ENCODE measurements at places on chromosomes 5 and 9.

DNA sequence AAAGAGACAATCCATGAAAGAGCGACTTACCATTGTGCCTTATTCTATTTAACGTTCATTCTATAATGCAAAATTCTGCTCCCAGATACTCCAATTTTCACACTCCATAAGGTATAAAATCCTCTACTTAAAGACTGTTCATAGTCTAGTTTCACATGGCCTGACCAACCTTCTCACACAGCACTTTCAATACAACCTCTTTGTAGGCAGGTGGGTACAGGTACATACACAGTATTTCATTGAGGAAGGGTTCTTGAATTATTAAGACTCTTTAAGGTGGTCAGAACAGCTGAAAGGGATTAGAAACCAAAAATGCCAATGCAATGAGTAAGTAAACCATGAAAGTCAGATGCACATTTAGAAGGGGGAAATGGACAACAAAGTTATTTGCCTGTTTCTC is 352.0 kb downstream of the PARP8 start:
- DNase-seq: no peak

DNA sequence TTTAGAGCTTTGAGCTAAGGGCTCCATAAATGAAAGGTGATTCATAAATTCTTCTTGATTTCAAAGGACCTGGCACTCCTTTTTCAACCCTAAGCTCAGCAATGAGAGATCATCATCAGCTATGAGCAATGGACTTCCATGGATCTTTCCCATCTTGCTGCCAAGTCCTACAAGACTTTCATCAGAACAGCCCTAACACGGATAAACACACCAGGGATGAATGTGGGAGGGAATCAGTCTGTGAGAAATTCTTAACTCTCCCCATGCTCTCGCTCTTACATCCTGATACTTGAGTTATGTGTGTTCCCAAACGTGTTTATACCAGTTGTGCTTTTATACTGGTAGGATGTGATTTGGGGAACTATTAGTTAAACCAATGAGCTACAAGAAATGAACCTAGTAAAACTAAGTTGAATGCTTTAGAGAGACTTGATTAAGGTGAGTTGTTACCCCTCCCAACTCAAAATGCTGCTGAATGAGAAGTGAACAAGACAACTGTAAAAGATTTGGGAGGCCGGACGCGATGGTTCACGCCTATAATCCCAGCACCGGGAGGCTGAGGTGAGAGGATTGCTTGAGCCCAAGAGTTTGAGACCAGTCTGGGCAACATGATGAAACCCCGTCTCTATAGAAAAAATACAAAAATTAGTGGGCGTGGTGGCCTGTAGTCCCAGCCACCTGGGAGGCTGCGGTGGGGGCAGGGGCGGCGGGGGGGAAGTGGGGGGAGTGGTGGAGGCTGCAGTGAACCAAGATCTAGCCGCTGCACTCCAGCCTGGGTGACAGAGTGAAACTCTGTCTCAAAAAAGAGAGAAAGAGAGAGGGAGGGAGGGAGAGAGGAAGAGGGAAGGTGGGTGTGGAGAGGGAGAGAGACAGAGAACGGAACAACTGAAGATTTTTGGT is 5.2 kb upstream of the RPL26L1 start:
- DNase-seq: no peak

DNA sequence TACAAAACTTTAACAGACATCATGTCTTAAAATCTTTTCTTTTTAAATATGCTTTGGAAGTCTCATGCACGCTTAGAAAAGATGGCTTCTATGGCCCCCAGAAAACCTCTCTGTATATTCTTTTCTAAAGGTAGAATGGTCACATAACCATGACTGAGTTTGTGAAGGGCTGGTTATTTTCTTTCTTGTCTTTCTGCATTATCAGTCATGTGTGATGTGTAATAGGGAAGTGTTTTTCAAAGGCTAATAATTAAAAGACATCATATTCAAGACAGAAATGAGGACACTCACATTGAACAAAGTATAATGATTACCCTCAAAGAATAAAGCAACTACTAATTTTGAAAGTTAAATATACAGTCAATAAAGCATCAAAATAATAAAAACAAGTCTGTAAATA is 253.4 kb downstream of the TRPM3 start:
- DNase-seq: no peak

GRCh38 chr5:158860706-158861105 is 239.0 kb downstream of the EBF1 start:
- DNase-seq: no peak

DNA sequence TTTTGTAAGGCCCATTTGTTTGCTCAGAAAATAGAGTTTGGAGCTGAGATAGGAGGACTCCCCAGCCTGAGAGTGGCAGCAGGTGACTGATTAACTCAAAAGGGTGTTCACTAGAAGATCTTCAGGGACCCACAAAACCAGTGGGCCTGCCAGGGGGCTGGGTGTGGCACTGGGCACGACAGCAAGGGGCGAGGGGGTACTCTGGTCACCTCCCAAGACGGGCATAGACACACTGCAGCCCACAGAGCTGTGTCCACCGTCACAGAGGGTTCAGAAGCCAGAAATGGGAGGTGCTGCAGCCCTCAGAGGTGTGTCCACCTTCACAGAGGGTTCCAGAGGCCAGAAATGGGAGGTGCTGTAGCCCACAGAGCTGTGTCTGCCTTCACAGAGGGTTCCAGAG is 75.6 kb upstream of the CACNA1B start:
- DNase-seq: no peak

- DNase-seq: peak; percentile 78
Measured at GRCh38 chr9:69122082-69122548, 52.0 kb upstream of the TJP2 start.

DNA sequence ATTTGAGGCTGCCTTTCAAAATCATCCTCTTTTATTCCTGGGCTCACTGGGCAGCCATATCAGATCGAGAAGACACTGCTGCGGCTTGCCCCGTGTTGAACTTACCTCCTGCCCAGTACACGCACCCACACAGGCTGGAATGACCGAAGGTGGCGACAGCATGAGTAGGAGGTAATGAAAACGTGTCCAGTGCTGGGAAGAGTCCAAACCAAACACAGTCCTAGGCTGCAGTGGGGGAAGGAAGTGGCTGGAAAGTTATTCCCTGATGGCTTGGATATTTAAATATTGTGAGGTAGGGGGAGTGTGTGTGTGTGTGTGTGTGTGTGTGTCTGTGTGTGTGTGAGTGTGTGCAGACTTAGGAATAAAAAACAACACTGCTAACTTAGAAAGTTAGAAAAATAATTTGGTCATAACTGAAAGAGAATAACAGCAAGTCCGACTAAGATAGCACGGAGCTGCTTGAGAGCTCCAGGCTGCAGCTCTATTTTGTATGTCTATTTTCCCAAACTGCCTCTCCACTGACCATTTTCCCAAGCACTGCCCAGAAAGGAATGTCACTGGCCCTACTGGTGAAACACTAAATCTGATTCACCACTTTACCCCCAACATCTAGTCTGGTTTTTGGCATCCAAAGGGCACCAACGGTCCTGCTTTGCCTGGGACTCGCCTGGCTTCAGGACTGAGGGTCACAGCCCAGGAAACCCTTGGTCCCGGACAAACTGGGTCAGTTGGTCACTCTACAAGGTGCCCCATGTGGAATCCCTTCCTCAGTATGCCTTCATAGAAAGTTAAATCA is 41.2 kb downstream of the ANKH start:
- DNase-seq: no peak

DNA sequence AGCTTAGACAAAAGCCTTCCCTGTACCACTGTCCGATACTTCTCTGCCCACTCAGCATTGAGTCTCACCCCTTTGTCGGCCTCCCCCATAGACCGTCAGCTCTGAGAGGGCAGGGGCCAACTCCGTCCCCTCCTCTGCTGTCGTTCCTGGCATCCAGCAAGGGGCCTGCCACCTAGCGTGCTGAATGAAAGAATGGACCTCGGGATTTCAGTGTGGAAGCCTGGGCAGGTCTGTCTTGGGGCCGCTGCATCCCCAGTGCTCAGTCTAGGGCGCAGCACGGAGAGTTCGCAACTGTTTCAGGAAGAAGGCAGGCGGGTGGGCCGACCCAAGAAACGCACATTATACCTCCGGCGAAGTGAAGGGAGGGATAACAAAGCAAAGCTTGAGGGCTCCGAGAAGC is 1.5 kb upstream of the TOR1B start:
- no peak for DNase-seq

- DNase-seq: no peak
Measured at GRCh38 chr9:134597957-134598883, 43.4 kb upstream of the COL5A1 start.

DNA sequence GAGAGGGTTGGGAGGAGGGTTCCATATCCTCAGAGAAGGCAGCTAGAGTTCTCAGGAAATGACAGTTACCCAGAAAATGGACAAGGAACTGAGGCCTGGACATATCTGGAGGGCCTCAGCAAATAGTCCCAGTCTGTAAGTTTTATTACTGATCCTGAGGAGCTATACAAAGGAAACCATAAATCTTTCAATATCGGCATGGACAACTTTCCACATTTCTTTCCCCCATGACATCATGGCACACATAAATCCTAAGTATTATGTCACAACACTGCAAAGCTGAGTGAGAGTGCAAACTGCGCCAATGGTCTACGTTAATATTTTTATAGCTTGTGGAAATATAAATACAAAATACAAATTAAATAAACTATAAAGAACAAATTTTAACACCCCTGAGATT is 1356.2 kb upstream of the C9orf72 start:
- no peak for DNase-seq

DNA sequence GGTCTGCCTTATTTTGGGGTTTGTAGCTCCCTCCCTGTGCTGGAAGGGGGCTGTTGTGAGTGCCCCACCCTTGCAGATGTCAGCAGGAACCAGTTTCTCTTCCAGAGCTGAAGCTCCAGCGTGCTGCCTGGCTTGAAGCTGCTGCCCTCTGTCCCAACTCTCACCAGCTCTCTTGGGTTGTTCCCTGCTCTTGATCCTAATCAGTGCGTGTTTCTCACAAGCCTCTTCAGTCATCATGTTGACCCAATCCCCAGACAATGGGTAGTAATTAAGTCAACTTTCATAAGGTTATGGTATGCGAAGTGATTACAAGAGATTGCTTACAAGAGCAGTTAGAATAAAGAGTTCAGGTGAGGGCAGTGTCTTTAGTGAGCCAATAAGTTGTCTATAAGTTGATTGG is 57.0 kb downstream of the PDE8B start:
- DNase-seq: no peak

- no peak for DNase-seq
Measured at GRCh38 chr5:81980160-81980559, 8.3 kb downstream of the ATG10 start.

DNA sequence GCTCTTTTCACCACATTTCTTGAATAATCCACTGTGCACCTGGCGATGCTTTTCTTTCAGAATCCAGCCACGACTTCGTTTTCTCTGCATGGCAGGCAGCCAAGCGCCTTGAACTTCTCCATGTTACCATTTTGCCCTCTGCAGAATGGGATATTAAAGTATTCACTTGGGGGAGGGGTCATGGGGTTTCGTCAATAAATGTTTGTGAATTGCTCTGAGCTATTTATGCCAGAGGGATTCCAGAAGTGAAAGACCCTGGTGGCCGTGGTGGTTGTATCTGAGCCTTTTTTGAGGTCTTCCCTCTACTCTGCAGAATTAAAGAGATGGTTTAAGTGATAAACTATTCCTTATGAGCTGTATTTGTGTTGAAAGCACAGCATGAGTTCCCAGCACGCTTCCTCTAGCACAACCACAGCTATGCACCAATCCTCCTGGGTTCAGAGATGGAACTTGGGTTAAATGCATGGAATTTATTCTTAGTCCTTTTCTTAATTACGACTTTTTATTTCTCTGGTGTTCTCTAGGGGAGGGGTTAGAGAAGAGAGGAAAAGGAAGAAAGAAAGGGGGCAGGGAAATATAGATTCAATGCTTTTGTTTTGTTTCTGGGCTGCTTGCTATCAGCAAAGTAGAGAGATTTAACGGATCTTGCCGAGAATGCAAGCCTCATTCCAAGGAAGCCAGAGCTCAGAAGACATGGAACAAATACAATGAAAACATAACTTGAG is 478.2 kb upstream of the TNC start:
- DNase-seq: no peak

DNA sequence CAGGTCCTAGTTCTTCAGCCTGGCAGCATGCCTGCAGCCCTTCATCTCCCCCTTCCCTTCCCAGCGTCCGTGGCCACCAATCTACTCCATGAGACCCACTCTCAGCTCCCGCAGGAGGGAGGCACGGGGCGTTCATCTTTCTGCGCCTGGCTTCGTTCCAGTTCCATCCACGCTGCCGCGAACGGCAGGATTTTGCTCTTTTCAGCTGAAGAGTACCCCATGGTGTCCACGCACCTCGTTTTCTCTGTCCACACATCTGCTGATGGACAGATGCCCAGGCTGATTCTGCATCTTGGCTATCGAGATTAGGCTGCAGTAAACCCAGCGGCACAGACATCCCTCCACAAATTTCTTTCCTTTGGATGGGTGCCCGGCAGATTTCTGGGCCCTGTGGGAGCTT is 30.5 kb upstream of the NKD2 start:
- no peak for DNase-seq

DNA sequence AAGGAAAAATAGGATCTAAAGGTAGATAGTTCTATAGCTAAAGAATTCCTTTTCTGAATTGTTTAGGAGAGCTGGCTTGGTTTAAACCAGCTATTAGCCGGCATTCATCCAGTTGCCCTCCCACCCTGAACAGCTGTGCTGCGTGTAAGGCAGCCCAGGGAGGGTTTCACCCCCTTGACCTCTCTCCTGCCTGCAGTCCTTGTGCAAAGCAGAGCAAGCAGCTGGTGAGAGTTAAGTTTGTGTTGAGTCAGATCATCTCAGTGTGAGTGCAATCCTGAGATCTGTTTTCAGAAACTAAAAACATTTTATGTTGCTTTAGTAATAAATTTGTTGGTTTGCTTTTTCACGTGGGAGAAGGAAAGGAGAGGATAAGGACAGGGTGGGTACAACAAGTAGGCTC is 13.0 kb downstream of the SLC25A25 start:
- no peak for DNase-seq

DNA sequence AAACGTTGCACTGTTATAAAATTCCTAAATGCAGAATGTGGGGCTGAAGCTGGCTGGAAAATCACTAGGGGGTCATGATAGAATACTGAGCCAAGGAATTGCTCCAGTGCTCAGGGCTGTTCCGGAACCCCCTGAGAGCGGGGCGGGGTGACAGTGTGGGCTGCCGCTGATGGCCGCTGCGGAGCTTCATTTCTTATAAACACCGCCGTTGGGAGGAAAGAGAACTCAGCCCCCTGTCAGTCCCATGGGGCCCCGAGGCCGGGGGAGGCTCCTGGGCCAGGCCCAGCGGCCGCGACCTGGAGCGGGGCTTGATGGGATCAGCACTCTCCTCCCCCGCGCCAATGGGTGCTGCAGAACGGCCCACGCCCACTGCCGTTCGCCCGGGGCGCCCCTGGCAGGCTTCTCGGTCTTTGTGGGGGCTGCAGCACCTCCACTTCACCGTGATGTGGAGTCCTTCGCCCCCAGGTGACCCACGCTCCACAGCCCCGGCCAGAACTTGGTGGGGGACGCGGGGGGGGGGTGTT is 5.2 kb upstream of the IRF1 start:
- peak; percentile 90 for DNase-seq

DNA sequence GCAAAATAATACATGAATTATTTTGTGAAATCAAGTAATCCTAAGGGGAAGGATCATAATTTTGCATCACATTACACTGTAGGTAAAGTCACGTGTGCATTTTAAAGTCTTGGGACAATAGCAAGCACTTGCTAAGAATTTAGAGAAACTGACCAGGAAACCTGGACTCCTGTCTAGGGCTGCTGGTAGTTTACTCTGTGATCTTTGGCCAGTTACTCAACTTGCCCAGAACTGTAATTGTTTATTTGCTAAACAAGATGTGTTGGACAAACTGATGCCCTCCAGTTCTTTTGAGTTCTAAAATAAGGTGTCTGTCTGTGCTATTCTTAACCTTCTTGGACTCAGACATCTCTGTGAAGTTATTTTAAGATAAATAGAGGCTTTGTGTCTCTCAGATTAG is 594.8 kb upstream of the DMAC1 start:
- DNase-seq: no peak

- DNase-seq: no peak
Measured at GRCh38 chr5:493119-493701, 31.0 kb downstream of the SLC9A3 start.
